ENCODE measurements at places on chromosomes 2 and 18.

- DNase-seq, result no peak
Measured at GRCh38 chr2:37011130-37011529, 44.8 kb upstream of the STRN start.

DNA sequence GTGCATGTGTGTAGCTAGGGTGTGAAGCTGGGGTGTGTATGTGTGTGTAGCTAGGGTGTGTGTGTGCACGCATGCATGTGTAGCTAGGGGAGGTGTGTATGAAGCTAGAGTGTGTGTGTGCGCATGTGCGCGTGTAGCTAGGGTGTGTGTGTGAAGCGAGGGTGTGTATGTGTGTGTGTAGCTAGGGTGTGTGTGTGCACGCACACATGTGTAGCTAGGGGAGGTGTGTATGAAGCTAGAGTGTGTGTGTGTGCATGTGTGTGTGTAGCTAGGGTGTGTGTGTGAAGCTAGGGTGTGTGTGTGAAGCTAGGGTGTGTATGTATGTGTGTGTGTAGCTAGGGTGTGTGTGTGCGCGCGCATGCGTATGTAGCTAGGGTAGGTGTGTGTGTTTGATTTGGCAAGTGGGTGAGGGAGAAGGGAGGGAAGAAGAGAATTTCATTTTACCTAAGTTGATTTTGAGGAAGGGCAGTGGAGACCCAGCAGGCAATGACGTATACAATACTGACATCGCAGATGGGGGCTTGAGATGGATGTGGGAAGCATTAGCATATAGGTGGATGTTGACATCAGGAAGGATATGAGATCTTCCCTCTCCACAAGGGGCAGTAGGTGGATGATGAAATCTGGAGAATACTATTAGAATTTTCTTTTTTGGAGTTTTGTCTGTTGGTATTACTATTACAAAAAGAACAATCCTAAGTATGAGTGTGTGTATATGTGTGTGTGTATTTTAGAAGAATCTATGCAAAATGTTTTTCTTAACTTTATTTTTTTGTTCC is 70.7 kb downstream of the PRELID3A start:
- DNase-seq, result no peak

DNA sequence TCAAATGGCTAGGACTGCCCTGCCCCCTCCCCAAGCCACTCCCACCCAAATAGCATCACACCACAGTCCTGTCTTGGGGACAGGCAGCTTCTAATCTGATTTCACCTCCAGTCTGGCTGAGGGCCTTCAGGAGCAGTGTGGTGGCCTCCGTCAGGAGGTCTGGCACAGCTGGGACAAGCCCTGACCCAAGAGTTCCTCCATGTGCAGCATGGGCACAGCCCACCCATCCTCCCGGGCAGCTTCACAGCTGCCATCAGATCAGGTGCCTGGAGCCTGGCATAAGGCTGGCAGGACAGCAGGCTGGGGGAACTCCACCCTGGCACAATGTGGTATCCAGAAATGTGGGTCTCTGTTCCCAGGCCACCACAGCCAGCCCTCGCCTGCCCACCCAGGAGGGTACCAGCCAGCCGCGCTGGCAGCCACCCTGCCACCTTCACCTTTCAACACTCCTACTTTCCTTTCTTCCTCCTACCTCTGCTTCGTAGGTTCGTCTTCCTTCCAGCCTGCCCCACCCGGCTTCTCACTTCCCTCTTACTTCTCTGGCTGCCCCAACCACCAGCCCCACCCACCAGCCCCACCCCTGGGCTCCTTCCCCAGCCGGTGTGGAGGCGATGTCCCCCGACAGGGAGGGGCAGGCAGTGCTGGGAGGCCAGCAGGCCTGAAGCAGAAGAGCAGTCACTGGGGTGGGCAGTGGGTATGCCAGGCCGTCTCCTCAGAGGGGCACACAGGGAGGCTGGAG is at the start of gene CAPG:
Gene CAPG (minus strand): TSS at position 522 of the 739 bp plus-strand sequence. CDS start 8,221 bp downstream, outside the sequence.
- no peak for DNase-seq

GRCh38 chr18:23835091-23835490 is 145.8 kb downstream of the LAMA3 start:
- DNase-seq, result no peak

DNA sequence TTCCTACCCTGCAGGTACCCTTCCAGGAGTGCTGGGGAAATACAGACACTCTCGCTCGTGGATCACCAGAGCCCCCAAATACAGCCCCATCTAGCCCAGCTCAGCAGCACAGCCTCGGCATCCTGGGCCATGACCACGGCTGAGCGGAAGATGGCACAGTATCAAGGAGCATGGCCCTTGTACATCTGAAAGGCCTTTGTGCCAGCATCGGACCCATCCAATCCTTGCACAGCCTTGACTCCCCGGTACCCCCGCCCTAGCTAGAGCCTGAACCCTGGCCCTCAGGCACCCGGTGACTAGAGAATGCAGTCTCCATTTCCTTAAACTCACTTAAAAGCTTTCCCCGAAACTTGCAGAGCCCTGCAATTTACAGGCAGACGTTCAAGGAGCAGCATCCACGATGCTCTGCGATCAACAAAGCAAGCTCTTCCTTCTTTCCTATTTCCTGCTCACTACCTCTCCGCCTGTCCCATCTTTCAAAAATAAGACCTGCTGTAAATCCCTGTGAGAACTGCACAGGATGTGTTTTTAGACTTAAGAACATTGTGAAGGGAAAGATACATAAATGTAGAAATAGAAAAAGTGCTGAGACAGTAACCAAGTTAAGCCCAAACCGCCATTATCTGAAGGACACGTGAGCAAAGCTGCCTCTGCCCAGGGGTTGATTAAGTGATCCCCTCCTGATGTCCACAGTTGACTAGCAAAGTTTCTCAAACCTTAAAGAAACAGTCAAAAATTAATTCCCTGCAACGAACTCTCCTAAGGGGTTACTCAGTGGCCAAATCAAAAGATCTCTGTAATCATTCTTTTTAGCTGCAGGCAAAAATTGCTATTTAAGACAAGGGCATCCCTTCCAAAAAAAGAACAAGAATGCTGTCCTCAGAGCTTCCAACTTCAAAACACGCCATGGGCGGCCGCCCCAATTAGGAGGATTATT is 48.5 kb downstream of the ZNF516 start:
- no peak for DNase-seq

GRCh38 chr18:25230658-25231326 is 121.2 kb downstream of the ZNF521 start:
- no peak for DNase-seq

- DNase-seq, result no peak
Measured at GRCh38 chr2:196173505-196173904, 2.1 kb upstream of the STK17B start.

GRCh38 chr2:49113046-49113445 is 41.3 kb downstream of the FSHR start:
- DNase-seq, result no peak

DNA sequence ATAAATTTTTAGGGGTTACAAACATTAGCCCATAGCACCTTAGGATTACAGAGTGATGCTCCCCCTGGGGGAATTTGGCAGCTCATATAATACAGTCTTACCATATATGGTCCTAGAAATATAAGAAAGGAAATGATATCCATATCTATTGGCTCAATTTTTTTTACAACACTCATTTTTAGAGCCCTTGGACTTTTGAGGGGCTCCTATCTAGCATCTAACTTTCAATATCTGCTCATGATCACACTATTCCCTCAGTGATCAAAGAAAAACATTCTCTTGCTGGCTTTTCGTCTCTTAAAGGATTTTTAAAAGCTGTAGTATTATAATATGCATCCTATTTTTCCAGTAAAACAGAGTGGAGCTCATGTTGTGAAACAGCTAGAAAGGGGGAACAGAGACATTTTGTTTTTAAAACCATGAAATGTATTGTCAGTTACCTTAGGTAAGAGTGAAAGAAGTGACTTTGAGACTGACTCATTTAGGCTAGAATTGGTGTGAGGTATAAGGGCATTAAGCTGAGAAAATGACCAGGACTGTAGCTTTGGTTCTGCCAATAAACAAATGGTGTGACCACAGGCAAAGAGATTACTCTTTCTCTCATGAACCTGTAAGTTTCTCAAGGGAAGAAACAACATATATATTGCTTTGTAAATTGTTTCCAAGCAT is 65.8 kb downstream of the ALPK2 start:
- DNase-seq, result no peak

DNA sequence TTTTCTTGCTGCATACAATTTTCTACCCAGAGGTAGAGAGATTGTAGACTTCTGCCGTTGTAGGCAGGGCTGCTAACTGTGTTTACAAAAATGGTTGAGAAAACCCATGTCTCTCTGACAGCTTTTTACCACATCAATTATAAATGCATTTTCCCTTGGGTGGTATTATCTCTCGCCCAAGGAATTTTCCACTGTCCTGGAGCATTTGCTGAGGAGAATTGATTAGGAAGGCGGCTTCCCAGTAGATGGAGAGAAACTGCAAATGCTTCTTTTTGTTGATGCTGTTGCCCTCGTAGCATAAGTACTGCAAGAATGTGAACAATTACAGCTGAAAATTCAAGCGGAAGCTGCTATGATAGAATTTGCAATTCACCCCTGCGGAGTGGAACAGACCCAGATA is 1007.7 kb upstream of the KLHL29 start:
- DNase-seq, result no peak

GRCh38 chr2:71599646-71600236 is 146.4 kb downstream of the DYSF start:
- DNase-seq, result no peak

DNA sequence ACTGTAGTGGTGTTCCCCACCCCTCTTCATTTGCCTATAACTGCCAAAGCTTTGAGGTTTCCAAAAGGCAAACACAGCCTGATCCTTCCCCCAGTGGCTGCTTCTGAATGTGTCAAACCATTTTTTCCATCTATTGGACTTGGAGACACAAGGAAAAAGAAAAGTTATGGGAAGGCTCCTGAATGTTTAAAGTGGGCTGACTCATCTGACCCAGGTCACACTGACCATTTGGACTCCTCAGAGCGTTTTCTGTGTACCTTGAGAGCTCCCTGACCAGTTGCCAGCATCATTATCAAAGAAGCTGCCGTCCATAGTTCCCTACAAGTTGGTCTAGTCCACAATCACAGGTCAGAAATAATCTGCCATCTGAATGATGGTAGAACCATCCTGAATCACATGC is 123.4 kb upstream of the COL3A1 start:
- no peak for DNase-seq

DNA sequence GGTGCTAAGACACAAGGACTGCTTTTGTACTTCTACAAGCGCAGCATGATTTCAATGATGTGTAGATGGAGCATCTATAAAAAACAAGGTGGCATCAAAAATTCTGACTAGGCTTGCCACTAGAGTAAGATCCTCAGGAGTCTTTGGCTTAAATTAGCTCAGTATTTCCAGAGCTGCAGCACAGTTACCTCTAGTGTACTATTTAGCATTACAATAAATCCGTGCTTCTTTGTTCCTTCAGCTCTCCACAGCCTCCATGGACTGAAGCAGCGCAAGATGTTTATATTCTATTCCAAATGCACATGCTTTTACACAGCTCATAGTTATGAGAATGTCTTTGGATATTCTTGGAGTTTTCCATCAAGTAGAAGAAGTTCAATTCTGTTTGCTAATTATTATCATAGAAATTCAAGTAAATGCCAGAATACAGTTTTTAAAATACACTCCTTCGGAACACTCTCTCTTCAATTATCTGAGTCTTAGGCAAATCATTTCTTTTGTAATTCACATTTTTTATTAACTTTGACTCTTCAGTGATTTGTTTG is 1133.0 kb upstream of the LRRTM1 start:
- no peak for DNase-seq

- no peak for DNase-seq
Measured at GRCh38 chr2:230520875-230521155, 104.8 kb downstream of the SP100 start.

DNA sequence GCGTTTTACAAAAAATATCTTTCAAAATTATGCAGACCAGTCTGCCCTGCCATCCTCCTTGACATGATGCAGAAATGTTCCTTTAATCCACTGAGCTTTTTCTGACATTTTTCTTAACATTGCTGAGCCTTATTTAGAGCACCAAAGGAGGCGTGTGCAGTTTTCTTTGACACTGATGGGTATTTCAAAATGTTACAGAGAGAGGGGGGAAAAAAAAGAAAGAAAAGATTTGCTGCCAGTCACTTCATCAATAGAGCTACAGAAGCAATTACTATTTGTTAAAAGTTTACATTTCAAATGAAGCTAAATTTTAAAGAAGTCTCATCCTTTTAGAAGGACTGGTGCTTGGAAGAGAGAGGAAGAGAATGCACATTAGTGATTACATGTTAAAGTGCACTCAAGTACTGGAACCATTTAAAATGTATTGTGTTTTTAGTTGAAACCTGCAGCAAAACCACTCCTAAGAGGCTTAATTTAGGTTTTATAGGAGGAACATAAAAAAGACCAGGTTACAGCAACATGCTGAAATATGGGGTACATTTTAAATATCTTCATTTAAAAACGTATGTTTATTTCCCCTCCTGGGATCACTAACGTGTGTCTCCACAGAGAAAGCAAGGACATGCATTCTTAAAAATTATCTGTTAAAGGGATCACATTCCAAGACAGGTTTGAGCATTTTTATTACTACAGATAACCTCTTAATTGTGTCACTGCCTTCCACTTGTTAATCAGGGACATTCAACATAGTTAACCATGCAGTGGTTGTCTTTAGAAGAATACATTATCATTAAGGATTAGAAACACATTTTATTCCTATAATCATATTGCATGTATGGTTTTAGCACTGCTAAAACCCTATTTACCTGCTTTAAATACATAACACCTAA is 258.4 kb downstream of the MEIS1 start:
- DNase-seq, result no peak

DNA sequence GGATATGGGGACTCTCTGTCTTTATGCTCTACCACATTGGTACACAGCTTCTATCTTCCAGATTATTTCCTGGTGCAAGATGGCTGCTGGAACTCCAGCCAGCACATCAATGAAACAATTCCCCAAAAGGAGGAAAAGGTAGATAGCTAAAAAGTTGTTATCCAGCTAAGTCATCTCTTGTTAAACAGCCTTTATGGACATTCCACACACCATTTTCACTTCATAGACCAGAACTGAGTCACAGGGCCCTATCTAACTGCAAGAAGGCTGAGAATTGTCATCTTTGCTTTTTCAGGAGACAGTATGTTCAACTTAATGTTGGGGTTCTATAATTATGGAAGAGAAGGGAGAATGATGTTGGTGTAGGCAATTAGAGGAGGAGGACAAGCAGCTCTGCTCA is 133.3 kb upstream of the NOSTRIN start:
- DNase-seq, result no peak

- DNase-seq, result no peak
Measured at GRCh38 chr18:28960146-28960545, 783.2 kb upstream of the CDH2 start.
